SK-N-MC (cell line): ENCODE measurements at places on chromosomes 2 and 18.
A peak's percentile ranks its signal among the peaks of the same experiment; 100 is the strongest.

DNA sequence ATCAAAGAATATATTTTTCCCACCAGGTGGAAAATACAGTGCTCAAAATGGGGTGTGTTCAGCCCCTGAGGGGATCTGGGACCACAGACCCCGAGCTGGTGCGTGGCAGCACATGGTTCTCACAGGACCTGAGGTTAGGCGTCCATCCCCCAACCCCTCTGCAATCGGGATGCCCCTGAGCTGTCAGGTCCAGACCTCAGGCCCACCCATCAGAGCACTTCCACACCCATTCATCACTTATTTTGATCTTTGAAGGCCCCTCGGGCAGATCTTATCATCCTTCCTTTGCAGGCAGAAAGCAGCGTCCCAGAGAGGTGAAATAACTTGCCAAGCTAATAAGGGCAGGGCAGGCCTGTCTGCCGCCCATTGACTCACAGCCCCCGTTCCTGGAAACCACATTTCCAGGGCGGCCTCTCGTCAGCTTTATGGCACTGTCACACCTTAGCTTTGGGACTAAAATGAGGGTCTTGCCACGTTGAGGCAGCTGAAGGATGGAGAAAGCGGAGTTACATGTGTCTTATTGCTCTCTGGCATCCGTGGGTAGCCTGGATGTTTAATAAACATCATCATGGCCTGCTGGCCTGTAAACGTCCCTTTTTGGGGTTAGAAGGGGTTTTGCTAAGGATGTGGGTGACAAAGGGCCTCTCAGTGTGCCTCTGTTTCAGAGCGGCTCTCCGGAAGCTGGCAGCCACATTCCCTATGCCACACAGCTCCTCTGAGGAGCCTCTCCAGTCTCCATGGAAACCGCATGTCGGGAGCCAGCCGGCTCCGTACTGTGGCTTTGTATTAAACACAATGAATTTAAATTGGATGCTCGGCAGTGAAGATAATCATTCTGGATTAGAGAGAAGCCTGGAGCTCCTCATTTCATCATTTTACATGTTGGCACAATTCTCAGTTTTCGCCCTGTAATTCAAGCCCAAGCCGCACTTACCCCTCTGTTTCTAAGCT, 58.3 kb upstream of the MAPRE3 start:
- DNase-seq, result no peak

- no peak for DNase-seq
Measured at GRCh38 chr2:77397763-77398162, 124.4 kb downstream of the LRRTM4 start.

DNA sequence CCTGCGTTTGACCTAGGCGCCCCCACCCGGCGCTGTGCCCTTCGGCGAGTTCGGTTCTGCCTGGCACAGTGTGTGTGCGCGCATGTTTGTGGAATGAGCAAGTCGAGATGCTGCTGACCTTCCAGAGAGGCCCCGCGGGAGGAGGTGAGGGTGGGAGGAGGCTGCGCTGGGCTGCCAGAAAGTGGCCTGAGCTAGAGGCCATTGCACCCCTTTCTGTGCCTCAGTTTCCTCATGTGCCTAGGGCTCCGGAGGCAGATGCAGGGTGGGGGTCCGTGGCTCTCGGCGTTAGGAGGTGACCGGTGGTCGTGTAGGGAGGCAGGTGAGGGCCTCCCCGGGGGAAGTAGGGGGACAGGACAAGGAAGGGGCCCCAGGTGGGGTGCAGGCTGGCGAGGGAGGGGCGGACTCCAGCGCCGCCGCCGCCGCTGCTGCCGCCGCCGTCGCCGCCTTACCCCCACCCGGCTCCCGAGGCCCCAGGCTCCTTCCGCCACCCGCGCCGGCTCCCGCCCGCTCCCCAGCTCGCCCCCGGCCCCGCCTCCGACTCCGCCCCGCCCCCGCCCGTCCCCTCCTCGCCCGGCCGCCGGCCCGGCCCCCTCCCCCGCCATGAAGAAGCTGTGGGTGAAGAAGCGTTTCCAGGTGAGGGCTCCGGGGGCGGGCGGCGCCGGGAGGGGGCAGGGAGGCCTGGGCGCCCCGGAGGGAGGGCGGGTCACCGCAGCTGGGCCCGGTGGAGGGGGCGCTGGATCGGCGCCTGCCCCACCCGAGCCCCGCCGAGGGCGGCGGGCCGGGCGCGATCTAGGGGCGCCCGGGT, 7.0 kb downstream of the SPEG start:
- DNase-seq, result no peak

GRCh38 chr18:70418546-70419311, 129.9 kb downstream of the SOCS6 start:
- no peak for DNase-seq

DNA sequence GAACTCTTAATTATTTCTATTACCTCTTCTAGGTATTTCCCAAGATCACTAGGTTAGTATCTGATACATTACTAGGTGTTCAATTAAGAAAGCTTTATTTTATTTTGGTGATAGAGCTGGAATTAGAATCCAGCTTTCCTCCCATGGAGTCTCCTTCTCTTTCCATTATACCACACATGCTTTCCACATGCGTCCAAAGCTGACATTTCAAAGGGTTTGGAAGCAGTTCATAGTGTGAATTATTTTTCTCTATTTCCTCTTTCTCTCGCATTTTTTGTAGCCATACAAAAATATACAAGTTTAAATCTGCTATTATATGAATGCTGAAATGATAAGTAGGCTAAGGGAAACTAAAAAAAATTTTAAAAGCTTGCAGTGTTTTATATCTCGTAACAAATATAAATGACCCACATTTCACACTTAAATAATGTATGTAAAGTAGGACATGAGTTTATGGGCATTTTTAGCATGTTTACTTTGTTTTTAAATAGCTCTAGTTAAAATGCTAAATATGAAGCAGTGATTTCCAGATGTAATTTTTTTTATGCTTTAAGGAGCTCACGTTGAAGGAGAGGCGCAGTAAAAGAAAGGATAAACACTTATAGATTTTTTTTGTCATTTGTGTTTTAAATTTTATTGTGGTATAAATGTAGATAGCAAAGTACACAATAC, 20.1 kb downstream of the ZC3H6 start:
- no peak for DNase-seq

GRCh38 chr2:100824842-100825241, 4.9 kb downstream of the NPAS2 start:
- no peak for DNase-seq

GRCh38 chr2:228059735-228060134, 121.8 kb downstream of the SPHKAP start:
- no peak for DNase-seq

DNA sequence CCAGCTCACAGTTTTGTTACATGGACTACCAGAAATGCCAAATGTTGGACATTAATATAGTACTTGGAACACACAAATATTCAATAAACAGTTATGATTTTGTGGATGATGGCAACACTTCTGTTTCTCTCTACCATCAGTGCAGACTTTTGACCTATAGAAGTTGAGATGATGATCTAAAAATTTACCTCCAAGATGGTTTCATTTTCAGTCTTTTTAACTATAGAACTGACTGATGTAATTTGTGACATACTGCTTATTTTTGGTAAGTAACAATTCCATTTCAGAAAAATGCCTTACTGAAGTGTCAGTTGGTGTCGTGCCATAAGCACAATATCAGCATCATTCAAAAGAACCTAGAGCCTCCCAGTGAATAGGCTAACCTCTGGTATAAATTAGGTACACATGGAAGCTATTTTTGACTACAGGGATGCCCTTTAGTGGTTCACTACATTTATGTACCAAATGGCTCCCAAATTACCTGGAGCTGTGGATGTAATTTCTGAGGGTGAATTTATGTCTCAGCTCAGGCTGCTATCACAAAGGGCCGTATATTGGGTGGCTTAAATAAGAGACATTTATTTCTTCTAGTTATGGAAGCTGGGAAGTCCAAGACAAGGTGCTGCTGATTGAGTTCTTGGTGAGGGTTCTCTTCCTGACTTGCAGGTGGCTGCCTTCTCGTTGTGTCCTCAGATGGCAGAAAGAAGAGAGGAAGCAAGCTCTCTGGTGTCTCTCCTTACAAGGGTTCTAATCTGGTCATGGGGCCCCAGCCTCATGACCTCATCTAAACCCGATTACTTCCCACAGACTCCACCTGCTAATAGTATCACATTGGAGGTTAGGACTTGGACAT, 66.5 kb downstream of the ALPK2 start:
- DNase-seq, result no peak

GRCh38 chr2:98293030-98293429, 53.2 kb upstream of the CNGA3 start:
- peak; percentile 51 for DNase-seq

- no peak for DNase-seq
Measured at GRCh38 chr2:64844087-64844486, 145.1 kb upstream of the SLC1A4 start.
